Sigmoid colon (tissue), 7 donors: ENCODE measurements at places on chromosomes 16 and 17. TPM values are rescaled to one million over a fixed set of nuclear protein-coding genes. Genes with fewer than 3 reads are reported as not detected.

GRCh38 chr16:65745201-65745708, 621.2 kb upstream of the CDH5 start:
- no peak overlapping the region for H3K27ac ChIP-seq
- peaks cover 9% of the 10 kb centered on the region for H3K4me1 ChIP-seq
- no peak overlapping the region for H3K4me3 ChIP-seq
- DNase-seq = no peak
- no peaks in the 10 kb centered on the region for H3K36me3 ChIP-seq
- no peaks in the 10 kb centered on the region for H3K27me3 ChIP-seq

- no peak for DNase-seq
- no peaks in the 10 kb centered on the region for H3K4me1 ChIP-seq
- H3K27ac ChIP-seq = no peak overlapping the region
Observed at GRCh38 chr16:25796239-25796638, 104.5 kb downstream of the HS3ST4 start.

Gene PRDM7
- not detected for total RNA-seq

- peak within 1 kb of the TSS; percentile 90 for H3K4me3 ChIP-seq
- no peaks in the 10 kb centered on the region for H3K27me3 ChIP-seq
- peak within 1 kb of the TSS; percentile 89 for H3K27ac ChIP-seq
- peaks cover 36% of the 10 kb centered on the region for H3K4me1 ChIP-seq
- H3K36me3 ChIP-seq = no peaks in the 10 kb centered on the region
Observed at GRCh38 chr16:46688654-46689364, at the start of gene VPS35. Gene VPS35, minus strand, starts transcription at chr16:46689178. Its CDS starts 45 bp downstream, at chr16:46689133.

Gene FBXW10
- total RNA-seq = 0.28 TPM

Gene MAFG
- 16.8 TPM for total RNA-seq

DNA sequence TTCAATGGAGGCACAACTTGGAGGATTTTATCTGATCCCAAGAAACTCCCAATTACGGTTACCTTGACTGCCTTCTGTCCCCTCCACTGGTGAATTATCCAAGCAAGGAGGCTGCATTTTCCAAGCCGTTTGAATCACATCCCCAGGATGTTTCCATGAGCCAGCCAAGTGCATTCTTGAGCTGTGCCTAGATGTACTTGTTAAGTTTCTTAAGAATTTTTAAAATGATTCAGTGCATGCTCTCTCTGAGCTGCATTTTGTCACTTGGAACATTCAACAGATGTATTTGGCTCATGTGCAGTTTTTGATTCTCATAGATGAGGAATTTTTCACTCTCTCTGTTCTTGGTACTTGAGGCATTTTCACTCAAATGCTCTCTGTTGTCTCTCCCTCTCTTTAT, 202.6 kb upstream of the MYOCD start:
- H3K4me1 ChIP-seq = no peaks in the 10 kb centered on the region
- no peaks in the 10 kb centered on the region for H3K36me3 ChIP-seq
- peak; percentile 68 for DNase-seq
- no peak overlapping the region for H3K4me3 ChIP-seq
- H3K27me3 ChIP-seq = no peaks in the 10 kb centered on the region
- H3K27ac ChIP-seq = peak overlapping the region; percentile 75

Gene MT1H
- total RNA-seq = not detected

Gene KRT31
- not detected for total RNA-seq

Gene LGALS3BP
- total RNA-seq = 277 TPM

Gene GSG1L2
- not detected for total RNA-seq

GRCh38 chr16:70661918-70662641, 15.7 kb downstream of the IL34 start:
- no peak overlapping the region for H3K4me3 ChIP-seq
- no peaks in the 10 kb centered on the region for H3K4me1 ChIP-seq
- no peaks in the 10 kb centered on the region for H3K27me3 ChIP-seq
- peak overlapping the region; percentile 75 for H3K27ac ChIP-seq

Gene PMFBP1
- 0.71 TPM for total RNA-seq

- H3K36me3 ChIP-seq = no peaks in the 10 kb centered on the region
- H3K4me3 ChIP-seq = no peak overlapping the region
- DNase-seq = no peak
- no peaks in the 10 kb centered on the region for H3K4me1 ChIP-seq
- no peaks in the 10 kb centered on the region for H3K27me3 ChIP-seq
Observed at GRCh38 chr16:59878479-59878878, 1144.4 kb upstream of the GOT2 start.

Gene DRC3
- total RNA-seq = 1.6 TPM

Gene NPIPA3
- 0.71 TPM for total RNA-seq

Gene FNDC8
- not detected for total RNA-seq

GRCh38 chr16:86342161-86342834, 168.0 kb upstream of the FOXF1 start:
- peak; percentile 53 for DNase-seq
- no peaks in the 10 kb centered on the region for H3K36me3 ChIP-seq
- H3K4me3 ChIP-seq = no peak overlapping the region

Gene KRTAP2-3
- not detected for total RNA-seq

Gene KRT33B
- not detected for total RNA-seq

Gene BCKDK
- total RNA-seq = 42.7 TPM

DNA sequence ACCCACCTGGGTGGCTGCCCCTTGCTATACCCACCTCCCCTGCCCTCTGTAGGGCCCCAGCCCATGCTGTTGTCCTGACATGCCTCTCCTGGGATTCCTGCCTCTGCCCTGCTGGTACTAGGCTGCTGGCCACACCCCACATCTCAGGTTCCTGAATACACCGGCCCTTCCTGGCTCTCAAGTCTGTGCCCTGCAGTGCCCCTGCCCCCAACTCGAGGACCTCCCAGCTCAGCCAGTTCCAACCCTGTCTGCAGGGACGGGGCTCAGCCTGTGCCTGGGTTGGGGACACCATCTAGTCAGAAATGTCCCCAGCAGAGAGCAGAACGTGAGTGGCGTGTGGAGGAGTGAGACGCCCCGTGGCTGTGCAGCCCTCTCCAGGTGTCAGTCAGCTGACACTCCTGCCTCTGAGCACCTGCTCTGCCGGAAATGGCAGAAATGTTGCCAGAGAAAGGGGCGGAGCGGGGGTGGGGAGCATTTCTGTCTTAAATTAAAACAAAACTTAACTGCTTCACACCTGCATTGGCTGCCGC, 28.7 kb downstream of the ACSF3 start:
- H3K27me3 ChIP-seq = no peaks in the 10 kb centered on the region
- peaks cover 39% of the 10 kb centered on the region for H3K36me3 ChIP-seq
- no peaks in the 10 kb centered on the region for H3K4me1 ChIP-seq
- DNase-seq = no peak

Gene KLHDC4
- total RNA-seq = 25.5 TPM

DNA sequence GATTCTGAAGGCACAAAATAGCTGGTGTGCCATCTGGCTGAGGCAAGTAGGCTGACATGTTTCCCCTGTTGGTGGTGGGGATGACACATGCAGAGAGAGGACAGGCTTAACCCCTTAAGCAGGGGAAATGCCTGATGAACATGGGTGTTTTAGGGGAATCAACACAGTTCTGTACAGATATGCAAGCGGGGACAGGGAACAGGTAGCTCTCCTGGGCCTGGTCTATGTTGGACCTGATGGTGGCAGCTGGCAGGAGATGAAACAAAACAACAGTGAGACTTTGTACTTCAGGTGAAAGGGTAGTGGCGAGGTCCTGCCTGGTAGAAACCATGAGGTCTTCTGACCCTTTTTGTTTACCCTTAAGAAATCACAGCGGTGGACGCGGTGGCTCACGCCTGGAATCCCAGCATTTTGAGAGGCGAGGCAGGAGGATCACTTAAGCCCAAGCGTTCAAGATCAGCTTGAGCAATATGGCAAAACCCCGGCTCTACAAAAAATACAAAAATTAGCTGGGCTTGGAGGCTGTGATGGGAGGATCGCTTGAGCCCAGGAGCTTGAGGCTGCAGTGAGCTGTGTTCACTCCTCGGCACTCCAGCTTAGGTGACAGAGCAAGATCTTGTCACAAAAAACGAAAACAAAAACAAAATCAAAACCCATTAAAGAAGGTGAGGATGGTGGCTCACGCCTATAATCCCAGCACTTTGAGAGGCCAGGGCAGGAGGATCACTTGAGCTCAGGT, 10.5 kb downstream of the OR1F1 start:
- H3K27ac ChIP-seq = no peak overlapping the region
- H3K4me1 ChIP-seq = no peaks in the 10 kb centered on the region
- no peak for DNase-seq
- peaks cover 14% of the 10 kb centered on the region for H3K27me3 ChIP-seq
- H3K36me3 ChIP-seq = no peaks in the 10 kb centered on the region
- no peak overlapping the region for H3K4me3 ChIP-seq

Gene EVI2B
- 6.9 TPM for total RNA-seq

GRCh38 chr16:88815901-88816589, 4.3 kb upstream of the APRT start:
- no peak overlapping the region for H3K4me3 ChIP-seq
- H3K27me3 ChIP-seq = no peaks in the 10 kb centered on the region
- peaks cover 5% of the 10 kb centered on the region for H3K36me3 ChIP-seq

DNA sequence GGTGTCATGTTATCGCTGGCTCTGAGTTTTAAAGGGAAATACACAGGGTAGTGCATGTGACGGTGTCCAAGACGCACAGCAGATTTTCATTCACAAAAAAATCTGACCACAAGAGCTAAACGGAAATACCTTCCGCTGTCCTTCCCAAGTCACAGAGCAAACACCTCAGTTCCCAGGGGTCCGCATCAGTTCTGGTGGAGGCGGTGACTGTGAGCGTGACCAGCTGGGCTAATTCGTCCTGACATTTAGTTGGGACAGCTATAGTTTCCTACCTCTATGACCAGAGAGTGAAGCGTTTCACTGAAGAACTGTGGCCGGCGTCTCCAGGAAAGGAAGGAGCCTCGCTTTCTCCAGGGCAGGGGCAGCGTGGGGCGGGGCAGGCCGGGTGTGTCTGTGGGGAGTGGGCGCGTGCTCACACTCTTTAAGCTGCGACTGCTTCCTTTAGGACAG, 10.5 kb upstream of the FASN start:
- no peak overlapping the region for H3K4me3 ChIP-seq
- no peak for DNase-seq
- peaks cover 27% of the 10 kb centered on the region for H3K4me1 ChIP-seq

Gene LITAFD
- not detected for total RNA-seq

- no peak overlapping the region for H3K27ac ChIP-seq
- no peaks in the 10 kb centered on the region for H3K36me3 ChIP-seq
- H3K27me3 ChIP-seq = no peaks in the 10 kb centered on the region
- no peaks in the 10 kb centered on the region for H3K4me1 ChIP-seq
- H3K4me3 ChIP-seq = no peak overlapping the region
Observed at GRCh38 chr16:88491001-88491559, 38.0 kb downstream of the ZFPM1 start.

DNA sequence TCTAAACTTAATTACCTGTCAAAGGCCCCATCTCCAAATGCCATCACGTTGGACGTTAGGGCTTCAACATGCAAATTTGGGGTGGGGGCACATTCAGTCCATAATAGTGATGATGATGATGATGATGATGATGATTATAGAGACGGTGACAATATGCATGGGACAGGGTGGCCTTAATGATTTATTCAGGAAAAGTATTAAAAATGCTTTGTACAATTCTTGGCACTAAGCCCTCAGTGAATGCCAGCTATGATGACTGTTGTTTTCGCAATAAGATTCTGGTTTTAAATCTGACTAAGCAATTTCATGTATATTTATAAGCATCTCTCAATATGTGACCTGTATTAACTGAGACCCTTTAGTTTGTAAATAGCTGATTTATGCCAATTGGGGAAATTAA, 106.3 kb downstream of the C16orf95 start:
- no peaks in the 10 kb centered on the region for H3K27me3 ChIP-seq
- no peaks in the 10 kb centered on the region for H3K36me3 ChIP-seq
- no peak overlapping the region for H3K4me3 ChIP-seq
- H3K27ac ChIP-seq = no peak overlapping the region
- no peak for DNase-seq

DNA sequence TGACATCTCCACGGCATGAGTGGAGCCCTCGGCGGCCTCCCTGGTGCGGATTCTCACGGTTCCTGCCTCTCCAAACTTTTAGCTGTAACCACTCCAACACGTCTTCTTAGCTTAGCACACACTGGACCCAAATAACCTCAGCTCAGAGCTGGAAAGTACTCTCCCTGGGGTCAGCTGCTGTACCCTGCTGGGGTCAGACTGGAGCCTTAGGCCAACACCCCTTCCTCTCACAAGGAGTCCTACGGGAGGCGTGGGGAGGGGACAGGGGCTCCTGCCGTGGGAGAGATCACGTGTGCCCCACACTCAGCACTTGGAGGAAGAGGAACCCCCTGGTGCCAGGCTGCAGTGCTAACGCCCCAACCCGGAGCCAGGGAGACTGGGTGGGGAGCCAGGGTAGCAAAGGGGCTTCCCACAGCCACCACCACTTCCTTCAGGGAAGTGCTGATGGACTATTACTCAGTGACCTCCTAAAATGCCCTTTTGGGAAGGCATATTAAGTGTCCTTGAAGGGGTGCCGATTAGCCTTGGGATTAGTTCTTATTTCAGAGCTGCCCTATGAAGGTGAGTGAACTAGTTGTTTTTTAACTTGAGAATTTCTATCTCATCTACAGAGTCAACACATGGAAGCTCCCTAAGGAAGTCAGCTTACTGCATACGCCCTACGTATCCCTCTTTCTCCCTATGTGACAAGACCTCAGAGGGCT, 124.0 kb downstream of the HIC1 start:
- no peak overlapping the region for H3K4me3 ChIP-seq
- no peaks in the 10 kb centered on the region for H3K27me3 ChIP-seq
- peak overlapping the region; percentile 82 for H3K27ac ChIP-seq
- no peaks in the 10 kb centered on the region for H3K4me1 ChIP-seq
- H3K36me3 ChIP-seq = no peaks in the 10 kb centered on the region
